ENCODE measurements at places on chromosomes 5 and 9. TPM values are rescaled to one million over a fixed set of nuclear protein-coding genes. Genes with fewer than 3 reads are reported as not detected.

The TARS1 gene
- polyA plus RNA-seq, result 229 TPM

The RAD1 gene
- 40.9 TPM for polyA plus RNA-seq

The HRH2 gene
- polyA plus RNA-seq, result not detected

The AIF1L gene
- polyA plus RNA-seq, result 0.31 TPM

The NOP16 gene
- 29.3 TPM for polyA plus RNA-seq

The PCDHGA6 gene
- polyA plus RNA-seq, result 4.8 TPM

The FLT4 gene
- polyA plus RNA-seq, result not detected

The GAS1 gene
- 7.6 TPM for polyA plus RNA-seq

The FOXD4L5 gene
- not detected for polyA plus RNA-seq

All from AG04450 (cell line).